ENCODE measurements at places on chromosomes 1 and 21.

DNA sequence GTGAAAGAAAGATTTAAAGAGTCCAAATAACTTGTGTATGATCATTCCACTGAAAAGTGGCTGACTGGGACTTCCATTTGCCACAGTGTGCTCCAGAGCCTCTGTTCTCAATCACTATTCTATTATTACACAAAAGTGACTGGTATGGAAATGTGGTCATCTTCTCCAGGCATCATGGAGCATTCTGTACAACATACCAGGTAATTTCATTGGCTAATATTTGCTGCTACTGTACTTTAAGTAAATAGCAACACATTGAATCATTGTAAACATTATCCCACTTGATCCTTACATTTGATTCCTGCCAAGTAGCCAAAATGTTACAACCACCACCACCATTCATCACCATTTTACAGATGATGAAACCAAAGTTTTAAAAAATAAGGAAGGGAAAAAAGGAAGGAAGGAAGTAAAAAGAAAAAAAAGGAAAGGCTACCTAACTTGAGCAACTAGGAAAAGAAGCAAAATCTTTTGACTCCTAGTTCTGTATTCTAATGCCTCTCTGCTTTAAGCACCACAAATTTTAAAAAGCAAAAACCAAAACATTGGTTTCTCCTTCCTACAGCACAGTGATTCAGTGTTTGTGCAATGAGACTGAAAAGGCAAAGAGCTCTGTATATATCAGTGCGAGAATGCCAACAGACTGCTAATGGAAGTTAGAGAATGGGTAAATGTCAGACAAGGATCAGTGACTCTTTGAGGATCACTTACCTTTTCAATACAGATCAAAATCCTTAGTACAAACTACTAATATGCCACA is 361.4 kb upstream of the PTBP2 start:
- no peak for DNase-seq

GRCh38 chr1:197961933-197962332 is 44.8 kb downstream of the LHX9 start:
- DNase-seq: no peak

DNA sequence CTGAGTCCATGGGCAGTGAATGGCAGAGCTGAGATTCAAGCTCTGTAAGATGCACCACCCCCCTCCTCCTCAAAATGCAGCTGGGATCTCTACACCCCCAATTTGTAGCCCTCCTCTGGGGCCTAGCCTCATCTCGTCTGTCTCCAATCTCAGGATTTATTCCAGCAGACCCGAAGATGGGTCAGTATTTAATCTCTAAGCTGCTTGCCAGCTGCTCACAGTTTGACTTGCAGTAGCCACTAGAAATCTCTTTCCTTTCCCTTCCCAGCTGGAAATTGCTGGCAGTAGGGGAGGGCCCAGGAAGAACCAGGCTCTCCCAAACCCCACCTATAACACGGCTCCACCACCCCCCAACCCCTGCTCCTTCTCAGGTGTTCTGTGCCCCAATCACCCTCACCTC is 1.5 kb downstream of the LACTBL1 start:
- no peak for DNase-seq

- DNase-seq: no peak
These were observed 515.1 kb downstream of the OMA1 start for GRCh38 chr1:58031416-58031815.

DNA sequence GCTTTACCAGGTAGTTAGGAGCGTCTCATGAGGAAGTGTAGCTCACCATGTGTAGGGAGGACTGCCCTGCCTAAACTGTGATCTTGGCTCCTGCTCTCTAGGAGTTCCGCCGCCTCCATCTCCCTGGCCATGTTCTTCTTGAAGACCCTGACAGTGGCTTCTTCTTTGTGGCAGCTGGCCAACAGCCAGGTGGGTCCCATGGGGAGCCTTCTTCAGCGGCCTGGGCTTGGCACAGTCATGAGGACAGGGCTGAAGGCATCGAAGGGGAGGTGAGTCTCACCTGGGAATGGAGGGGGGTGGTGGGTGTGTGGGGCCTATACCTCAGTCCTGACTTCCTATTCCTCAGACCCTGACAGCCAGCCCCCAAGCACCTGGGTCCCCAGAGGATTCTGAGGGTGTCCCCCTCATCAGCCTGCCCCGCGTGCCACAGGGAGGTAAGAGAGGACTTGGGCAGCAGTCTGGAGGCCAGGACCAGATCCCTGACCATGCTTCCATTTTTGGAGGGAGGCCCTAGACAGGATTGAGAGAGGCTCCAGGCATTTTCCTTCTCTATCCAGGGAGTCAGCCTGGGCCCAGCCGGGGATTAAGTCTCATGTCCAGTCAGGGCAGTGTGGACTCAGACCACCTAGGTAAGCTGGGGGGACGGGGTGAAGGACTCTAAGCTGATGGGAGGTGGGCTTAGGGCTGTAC is 21.4 kb downstream of the HYI start:
- no peak for DNase-seq

DNA sequence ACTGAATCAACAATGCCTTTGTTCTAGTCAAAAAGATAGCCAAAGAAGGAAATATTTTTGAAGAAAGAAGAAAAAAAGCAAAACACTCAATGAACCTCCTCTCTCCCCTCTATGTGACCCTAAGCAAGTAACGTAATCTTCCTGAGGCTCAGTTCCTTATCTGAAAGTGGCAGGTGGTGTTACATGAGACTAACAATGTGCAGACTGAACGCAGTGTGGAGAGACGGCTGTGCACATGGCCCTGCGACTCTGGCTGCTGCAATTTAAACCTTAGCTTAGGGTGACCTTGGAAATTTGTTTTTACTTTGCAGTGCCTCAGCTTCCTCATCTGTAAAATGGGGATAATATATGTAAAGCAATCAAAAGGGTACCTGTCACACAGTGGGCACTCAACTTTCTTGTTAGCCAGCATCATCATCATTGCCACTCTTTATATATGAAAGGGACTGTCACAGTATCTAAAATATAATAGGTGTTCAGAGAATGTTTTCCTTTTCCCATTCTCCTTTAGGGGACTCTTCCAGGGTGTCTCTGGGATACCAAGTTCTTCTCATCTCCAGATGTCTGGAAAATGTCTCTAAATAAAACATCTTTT is 100.1 kb upstream of the JUN start:
- DNase-seq: no peak

DNA sequence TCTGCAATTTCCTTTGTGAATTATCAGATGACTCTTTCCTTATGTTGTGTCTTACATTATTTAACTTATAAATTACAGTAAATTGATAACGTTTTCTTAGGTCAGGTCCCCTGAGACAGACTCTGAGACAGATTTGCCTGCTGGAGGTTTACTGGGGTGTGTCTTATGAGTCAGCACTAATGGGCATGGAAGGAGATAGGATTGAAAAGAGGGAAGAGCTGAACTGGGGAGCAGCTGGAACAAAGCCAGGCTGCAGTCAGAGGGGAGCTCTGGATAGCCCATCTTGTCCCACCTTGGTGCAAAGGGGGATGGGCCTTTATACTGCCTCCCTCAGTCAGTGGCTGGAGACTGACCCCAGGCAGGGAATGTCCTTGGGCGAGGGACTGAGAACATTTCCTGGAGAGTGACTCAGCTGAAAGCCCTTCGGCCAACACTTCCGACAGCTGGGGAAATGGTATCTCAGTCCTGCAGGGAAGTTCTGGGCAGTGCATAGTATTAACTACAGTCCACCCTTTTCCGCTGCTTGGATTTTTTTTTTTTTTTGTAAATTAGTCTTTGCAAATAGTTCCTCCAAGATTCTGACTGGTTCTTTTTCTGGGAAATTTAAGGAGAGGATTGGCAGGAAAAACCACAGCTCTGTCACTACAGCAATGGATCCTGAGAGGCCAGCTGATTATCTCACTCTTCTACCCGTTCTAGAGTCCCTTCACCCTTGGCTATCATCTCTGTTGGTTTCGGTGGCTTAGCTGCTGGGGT is 39.1 kb upstream of the CDC42BPA start:
- no peak for DNase-seq

DNA sequence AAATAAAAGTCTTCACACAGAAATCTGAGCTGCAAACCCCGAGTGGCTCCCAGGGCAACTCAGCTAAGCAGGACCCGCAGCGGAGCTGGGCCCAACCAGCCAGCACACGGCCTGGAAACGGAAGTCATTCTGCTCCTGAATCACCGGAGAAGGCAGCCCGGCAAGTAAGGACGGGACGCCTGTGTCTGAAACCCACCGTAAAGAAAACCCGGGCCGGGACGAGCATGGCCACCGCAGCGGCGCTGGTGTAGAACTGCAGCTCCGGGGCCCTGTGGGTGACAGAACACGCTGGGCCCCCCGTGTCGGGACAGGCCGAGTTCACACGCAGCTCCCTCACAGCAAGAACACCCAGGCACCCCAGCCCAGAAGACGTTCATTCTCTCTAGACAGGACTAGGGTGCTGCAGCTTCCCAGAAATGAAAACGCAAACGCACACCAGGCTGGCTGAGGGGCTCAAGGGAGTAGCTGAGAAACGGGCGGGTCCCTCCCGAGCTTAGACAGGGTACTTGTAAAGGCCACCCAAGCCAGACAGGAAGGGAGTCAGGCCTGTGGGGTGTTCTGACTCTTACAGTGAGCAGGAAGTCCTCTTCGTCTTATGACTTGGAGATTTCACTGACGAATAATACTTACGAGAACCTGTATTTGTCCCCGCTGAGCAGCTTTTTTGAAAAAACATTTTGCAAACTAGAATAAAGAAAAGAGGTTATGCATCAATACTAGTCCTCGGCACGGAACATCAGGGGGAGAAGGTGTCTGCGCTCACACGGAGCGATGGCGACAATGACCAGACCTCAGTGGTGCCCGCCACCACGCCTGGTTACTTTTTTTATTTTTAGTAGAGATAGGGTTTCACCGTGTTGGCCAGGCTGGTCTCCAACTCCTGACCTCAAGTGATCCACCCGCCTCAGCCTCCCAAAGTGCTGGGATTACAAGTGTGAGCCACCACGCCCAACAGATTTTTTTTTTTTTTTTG is 10.9 kb upstream of the CDK11B start:
- no peak for DNase-seq

Measured in stimulated activated CD8-positive, alpha-beta memory T cell treated with anti-CD3 and anti-CD28 coated beads, Interleukin-4, amount 100 ng/mL, for 1 hour (primary cell).